Hematopoietic multipotent progenitor cell treated with erythropoietin and hydrocortisone succinate and interleukin-3 and kit ligand, for 8 days (in vitro differentiated cells): ENCODE measurements at places on chromosomes 1 and 21.

DNA sequence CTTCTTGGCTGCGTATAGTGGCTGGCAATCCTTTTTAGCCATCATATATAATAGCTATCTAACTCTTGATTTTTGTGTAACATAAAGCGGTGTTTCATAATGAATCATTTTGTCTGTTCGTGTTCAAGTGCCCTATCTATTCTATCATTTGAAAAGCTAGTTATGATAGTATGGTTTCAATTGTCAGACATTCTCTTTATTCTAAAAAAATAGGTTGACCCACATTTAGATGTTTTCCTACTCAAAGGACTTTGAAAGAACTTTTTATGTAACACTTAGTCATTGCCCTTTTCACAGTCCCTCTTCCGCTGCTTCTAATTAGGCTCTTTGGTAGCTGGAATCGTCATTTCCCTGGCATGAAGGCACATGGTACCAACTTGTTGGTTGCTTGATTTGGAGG, 272.2 kb upstream of the B3GALT2 start:
- no peak for DNase-seq

DNA sequence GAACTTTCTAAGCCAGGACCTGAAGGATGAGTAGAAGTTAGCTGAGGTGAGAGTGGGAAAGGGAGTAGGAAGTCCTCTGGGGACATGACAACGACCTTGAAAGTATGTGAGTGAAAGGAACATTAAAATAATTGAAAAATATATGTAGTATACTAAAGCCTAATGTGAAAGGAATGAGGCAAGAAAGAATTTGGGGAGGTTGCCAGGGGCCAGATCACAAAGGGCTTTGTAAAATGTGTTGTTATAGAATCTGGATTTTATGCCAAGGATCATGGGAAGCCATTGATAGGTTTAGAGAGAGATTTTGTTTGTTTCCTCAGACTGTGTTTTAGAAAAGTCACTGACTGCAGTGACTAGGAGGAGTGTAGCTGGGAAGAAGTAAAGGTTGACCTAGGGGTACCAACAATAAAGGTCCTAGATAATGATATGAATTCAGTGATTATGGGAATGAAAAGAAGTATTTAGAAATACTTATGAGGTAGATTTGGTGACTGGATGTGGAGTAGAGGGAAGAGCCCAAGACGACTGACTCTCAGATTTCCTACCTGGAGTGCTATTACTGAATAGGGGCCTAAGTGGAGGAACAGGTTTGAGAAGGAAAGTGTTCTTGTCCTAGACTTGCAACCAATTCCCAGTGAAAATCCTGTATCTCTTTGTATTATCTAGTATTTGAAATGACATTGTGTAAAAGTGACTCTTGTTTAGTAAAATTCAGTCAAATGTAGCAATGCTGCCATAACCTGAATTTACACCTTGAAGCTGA, 179.8 kb downstream of the PHTF1 start:
- no peak for DNase-seq

- DNase-seq: no peak
Measured at GRCh38 chr1:226625832-226626576, 77.4 kb downstream of the STUM start.

- DNase-seq: peak; percentile 71
Measured at GRCh38 chr1:24390924-24391782, 22.4 kb downstream of the STPG1 start.

DNA sequence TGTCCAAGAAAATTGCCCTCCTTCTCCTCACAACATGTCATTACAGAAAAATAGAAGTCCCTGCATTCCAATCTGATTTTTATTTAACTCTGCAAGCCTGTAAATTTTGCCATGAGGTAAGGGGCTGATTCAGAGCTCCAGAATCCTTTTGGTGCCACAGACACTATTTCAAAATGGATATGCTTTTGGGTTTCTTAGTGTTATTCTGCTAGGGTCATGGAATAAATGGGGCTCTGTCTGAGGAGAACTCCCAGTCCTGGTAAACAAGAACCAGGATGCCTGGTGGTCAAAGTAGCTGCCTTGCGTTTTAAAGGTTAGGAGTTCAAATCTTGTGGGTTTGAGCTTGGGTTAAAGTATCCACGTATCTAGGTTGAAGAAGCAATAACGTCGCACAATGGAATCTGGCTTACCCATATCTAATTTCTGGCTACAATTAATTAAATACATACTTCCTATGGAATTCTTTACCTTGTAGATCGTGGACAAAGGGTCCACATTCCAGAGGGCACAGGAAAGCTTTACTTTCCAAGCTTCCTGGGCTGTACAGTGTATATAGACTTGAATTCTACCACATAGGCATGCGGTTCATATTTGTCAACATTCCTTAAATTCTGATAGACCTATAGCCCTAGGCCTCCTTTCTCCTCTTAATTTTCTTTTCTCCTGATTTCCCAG, 98.0 kb upstream of the CDC42BPA start:
- DNase-seq: no peak

DNA sequence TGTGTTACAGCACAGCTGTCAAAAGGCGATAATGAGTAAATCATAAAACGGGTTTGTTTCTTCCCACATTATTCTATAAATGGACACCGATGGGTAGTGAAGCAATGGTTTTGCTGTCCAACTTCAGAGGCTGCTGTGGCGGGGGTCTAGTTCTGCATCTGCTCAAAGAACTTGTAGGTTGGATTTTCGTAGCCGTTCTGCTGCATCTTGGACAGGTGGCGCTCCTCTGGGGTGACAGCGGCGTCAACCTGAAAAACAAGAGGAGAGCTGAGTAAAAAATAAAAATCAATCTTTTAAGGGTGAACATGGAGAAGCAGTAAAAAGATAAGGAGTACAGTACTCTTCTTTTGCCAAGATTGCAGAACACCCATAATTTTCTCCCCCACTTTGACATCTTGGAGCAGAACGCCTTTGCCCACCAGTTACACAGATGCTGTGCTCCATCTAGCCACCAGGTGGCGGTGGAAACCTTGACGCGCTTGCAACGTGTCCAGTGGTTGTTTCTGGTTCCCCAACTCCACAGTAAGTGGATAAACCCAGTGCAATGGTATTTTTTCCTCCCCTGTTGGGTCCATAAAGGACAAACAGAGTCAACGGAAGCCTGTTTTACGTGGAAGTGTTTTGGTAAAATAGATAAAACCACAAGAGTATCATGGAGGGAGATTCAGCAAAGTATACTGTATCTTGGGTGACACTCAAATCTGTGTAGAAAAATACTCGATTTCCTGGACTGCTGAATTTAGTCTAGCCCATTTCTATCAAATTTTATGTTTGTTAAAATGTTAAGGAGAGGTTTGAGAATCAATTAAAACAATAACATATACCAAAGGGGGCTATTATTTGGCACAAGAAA, 147.0 kb downstream of the GABPA start:
- DNase-seq: peak; percentile 65

DNA sequence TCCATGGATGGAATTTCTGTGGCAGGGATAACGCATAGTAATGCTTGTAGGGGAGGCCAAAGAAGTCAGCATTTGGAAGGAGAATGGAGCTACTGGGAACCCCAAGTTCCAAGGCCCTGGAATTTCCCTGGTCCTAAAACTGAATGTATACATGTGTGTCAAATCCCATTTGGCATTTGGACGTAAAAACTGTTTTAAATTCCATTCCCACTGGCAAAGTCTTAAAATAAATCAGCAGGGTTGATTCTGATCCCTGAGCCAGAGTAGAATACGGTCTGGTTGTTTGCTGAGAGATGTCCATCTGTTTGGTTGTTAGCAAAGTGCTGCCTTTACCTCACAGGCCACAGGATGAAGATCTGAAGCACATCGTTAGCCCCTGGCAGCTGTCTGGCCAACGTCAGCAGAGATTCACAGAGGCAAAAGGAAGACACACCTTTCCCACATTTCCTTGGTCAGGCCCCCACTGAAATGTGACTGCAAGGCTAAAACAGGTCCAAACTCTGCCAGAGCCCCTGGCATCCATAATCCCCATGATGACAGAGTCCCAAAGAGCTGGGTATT, 62.2 kb downstream of the GORAB start:
- DNase-seq: no peak

GRCh38 chr1:112285746-112286145, 110.3 kb upstream of the CTTNBP2NL start:
- no peak for DNase-seq

DNA sequence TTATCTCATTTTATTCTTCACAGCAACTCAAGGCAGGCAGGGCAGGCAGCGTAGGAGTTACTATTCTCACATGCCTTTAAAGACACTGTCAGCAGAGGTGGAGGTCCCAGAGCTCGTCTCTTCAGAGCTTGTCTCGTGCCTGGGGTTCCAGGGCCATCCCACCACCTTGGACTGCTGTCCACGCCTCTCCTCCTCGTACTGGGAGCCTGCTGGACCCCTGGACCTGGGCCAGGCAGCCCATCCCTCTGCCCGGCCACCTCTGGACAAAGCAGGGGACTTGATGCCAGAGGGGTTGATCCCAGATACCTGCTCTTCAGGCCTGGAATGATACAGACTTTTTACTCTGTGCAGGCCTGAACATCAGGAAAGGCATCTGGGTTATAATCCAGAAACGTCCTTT, 546.8 kb downstream of the KIF26B start:
- DNase-seq: no peak

GRCh38 chr1:104264521-104264920, 514.8 kb downstream of the AMY1C start:
- no peak for DNase-seq

- no peak for DNase-seq
Measured at GRCh38 chr1:17575797-17576518, 36.5 kb downstream of the ARHGEF10L start.

GRCh38 chr1:83764209-83764608, 234.7 kb downstream of the TTLL7 start:
- DNase-seq: no peak

GRCh38 chr1:203173566-203173965, 2.1 kb downstream of the MYBPH start:
- no peak for DNase-seq

DNA sequence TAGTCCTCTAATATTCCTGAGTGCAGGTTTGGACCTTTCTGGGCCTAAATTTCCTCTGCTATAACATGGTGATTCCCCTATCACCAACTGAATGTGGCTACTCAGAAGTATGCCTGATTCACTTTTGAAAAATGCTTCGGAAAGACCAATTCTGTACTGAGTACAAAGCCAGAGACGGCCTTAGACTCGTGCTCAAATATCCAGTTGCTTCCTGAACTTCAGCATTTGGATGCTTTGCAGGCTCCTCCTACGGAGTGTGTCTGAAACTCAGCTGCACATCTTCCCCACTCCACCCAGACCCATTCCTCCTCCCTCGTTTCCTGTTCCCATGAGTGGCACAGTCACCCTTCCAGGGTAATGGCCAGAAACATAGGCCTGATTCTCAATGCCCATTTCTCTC, 98.4 kb upstream of the GADD45A start:
- DNase-seq: no peak

- DNase-seq: peak; percentile 4
Measured at GRCh38 chr1:66876664-66877063, 48.0 kb downstream of the DNAI4 start.

GRCh38 chr1:1205769-1206375, 520 bp downstream of the TNFRSF18 start:
- no peak for DNase-seq

DNA sequence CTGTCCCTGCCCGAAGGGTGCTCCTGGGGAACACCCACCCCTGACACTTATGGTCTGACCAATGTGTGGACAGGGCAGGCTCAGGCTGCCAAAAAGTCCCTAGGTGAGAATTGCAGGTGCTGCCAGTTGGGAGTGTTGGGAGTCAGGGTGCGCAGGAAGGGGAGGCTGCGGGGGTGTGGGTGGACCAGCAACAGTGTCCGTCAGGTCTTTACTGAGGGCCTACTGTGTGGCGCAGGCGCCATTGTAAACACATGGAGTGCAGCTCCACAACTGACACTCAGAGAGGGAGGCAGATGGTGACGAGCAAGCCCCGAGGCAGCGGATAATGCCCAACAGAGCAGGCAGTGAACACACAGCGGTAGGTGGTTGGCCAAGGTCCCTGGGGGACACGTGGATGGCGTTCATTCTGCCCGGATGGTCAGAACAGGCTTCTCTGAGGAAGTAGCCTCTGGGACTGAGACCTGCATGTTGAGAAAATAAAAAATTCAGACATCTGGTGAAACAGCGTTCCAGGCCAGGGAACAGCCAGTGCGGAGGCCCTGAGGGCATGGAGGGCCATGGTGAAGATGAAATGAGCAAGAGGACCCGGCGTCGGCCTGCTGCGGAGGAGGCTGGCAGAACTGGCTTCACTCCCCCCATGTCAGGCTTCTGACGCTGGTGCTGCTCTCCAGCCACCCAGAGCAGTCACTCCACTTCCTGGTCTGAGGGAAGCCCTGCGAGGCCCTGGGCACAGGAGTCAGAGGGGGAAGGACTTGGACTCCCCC, 136.2 kb upstream of the ZBTB40 start:
- no peak for DNase-seq

DNA sequence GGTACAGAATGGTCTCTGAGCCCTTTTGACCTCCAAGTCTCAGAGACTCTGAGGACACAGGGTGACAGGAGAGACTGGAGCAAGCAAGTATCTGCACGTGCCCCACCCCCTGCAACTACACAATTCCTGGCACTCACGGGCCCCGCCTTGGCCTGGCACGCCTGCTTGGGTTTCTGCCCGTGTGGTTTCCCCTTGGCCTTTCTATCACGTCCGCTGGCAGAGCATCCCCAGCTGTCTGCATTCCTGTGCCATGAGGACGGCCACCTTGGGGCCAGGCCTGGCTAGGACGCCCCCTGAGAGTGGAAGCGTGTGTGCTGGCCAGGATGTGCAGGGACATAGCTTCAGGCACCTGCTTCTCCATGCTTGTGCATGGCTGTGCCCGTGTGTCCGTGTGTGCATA, 14.3 kb upstream of the EDN2 start:
- no peak for DNase-seq

GRCh38 chr1:180482425-180483275, 19.7 kb downstream of the ACBD6 start:
- peak; percentile 69 for DNase-seq

DNA sequence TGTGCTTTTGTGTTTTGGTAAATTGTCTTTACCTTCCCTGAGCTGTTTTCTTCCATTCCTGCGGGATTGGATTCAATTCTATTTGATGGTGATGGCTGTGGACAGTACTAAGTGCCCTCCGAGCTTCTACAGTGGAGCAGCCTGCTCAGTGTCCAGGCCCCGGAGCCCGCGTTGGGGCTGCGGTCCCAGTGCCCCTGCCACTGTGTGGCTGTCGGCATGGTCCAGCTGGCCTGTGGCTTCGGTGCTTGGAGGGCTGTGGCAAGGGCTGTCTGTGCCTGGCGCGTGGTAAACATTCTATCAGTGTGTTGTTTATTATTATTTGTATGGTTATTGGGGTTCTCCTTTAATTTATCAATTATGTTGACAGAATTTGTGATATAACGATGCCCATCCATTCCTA, 109.1 kb upstream of the COL6A1 start:
- no peak for DNase-seq

DNA sequence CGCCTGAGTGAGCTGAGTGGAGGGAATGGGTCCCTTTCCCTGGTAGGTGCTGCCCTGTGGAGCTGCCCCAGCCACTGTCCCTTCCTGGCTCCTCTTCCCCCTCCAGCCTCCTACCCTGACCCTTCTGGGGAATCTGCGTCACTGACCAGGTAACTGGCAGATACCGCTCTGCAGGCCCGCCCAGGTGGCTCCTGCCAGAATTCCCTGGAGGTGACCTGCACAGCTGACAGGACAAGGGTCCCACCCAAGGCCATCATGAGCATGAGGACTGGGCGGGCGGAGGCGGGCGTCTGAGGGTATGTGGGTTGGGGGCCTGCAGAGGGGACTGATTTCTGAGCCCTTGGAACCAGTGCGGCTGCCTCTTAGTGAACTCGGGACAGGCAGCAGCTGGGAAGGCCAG, 32.5 kb downstream of the DHRS3 start:
- no peak for DNase-seq

- peak; percentile 22 for DNase-seq
Measured at GRCh38 chr1:17307946-17308345, at the start of gene PADI4. Gene PADI4 (plus strand): TSS chr1:17308197. CDS start chr1:17308223, 26 bp downstream.
